NCI-H1105 (cell line): ENCODE measurements at places on chromosomes 2 and 18.

DNA sequence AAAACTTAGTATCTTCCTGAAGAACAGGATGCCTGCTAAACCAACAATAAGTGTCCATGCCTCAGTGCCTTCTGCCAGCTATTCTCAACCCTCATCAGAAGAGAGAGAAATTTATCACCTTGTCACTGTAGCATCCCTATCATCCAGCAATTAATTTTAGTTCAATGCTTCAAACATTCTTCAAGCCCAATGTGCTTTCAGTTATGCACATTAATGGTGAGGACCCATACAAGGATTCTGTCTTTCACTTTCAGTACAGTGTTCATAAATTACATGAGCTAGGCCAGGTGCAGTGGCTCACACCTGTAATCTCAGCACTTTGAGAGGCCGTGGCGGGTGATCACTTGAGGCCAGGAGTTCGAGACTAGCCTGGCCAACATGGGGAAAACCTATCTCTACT, 47.0 kb upstream of the MSH6 start:
- no peak for DNase-seq

DNA sequence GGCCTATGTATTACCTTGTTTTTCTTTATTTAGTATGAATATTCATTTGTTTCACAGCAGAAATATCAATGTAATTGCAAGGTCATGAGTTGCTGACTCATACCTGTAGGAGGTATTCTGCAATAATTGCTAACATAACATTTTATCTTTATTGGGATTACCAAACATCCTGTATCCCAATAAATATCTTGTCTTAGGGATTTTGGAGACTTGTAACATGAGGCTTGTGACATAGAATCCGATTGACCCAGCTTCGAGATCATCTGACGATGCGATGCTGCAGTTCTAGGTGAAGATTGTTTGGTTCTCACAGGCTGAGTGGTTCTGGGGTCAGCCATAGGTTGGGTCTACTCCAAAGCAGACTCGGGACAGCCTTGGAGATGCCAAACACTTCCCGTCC, 133.4 kb upstream of the RND3 start:
- no peak for DNase-seq

- peak; percentile 30 for DNase-seq
Measured at GRCh38 chr2:218852911-218853667, 6.5 kb upstream of the WNT6 start.

- DNase-seq, result no peak
Measured at GRCh38 chr2:112724591-112725525, 4.0 kb downstream of the NT5DC4 start.

- no peak for DNase-seq
Measured at GRCh38 chr2:60855989-60856669, 25.2 kb upstream of the REL start.

DNA sequence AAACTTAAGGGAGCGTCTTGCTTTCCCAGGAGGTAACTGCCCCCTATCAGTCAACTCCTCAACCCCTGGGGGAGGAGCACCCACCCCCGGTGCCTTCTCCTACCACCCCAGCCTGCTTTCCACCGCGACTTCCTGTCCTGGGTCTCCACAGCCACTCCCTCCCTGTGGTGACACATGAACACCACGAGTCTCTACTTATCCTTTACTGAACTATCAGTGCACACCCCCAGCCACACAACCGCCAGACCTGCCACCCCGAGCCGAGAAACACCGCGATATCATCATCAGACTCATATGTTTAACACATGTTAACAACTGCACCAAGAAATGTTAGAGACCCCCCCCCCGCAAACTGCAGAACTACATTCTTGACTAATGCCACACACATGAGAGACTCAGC, 43.3 kb downstream of the LONRF2 start:
- DNase-seq, result no peak

DNA sequence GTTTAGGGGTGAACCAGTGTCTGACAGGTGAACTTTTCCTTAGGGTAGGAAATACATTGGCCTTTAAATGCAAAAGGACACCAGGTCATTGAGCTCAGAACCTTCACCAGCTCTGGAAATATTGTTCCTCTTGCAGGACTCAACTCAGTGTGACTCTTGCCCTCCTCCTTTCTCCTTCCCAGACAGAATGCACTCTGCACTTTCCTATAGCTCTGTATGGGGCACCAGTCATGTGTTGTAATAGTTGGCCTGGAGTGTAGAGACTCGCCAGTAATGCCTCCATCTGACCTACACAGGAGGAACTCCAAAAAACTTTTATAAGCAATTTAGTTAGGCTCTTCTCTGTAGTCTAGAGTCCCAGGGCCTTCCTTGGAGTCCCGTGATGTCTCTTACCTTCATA, 248.5 kb upstream of the EPAS1 start:
- DNase-seq, result no peak

DNA sequence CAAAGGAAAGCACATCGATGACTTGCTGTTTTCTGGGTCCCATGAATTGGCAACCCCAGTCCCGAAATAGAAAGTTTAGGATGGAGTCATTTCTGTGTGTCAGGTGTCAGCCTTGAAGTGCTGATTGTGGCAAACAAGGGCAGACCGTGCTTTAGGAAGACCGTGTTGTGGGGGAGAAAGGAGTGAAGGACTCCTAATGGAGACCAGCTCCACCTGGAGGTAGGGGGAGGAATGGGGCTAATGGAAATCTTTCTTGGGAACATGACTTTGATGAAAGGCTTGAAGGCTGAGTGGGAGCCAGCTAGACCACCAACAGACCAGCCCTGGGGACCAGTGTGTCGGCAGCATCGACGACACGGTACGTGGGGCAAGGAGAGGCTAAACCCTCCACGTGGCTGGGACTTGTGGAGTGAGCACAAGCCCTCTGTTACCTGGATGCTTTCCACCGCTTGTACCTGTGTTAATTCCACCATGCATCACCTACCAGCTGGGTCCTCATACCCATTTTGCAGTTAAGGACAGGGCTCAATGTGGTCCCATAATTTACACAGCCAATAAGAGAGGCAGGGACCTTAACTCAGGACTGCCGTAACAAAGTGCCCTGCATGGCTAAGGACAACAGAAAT, 104.2 kb downstream of the SH3BP4 start:
- DNase-seq, result no peak

- DNase-seq, result no peak
Measured at GRCh38 chr18:59377613-59378337, 18.7 kb upstream of the LMAN1 start.

- DNase-seq, result no peak
Measured at GRCh38 chr2:28193630-28194403, 198.8 kb upstream of the FOSL2 start.

DNA sequence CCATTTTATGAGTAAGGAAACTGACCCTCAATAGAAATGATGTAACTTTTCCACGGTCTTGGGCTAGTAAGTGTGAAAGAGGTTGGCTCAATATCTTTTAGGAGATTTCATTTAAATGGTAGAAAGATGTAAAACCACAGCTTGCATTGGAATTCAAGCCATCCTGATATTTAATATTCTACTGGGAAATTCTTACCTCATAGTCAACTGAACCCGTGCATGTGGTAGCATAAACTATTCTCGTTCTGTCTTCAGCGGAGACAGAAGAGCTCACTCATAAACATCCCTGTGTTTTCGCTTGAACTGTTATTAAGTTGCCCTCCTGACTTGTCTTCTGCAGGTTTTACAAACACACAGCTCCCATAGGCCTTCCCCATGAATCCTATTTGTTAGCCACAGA, 8.5 kb upstream of the SPATS2L start:
- no peak for DNase-seq
